ENCODE measurements at places on chromosomes 5 and 9.

GRCh38 chr9:2271426-2271825 is 256.3 kb downstream of the SMARCA2 start:
- DNase-seq = no peak

DNA sequence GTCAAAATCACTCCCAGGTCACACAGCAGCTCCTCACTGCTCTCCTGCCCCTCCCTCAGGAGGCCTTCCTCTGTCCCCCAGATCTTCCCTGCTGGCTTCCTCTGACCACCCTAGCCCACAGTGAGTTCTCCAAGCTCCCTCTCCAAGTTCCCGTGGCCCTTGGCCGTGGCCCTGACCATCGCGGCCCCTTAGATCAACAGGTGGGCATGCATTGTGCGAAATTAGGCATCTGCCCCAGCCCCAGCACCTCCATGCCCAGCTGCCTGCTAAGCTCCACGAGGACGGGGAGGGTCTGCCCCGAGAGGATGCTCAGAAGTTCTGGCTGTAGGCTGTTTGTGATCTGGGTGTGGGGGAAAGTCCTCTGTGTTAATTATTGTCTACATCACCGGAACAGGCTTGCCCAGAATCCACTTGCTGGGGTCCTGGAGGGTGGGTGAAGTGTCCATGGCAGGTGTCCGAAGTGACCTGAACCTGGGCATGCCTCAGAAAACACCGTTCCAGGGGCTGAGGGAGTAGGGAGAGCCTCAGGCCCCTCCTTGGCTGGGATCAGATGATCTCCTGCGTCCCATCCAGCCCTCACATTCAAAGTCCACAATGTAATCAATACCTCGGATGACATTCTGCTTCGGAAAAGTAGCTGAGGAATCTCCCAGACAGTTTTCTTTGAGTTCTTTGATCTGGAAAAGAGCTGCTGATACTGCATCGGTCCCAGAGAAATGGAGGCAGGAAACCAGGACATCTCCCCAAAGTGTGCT is 194.8 kb downstream of the PAX5 start:
- no peak for DNase-seq

GRCh38 chr9:109771087-109771486 is 8.9 kb upstream of the PALM2AKAP2 start:
- no peak for DNase-seq

- no peak for DNase-seq
Measured at GRCh38 chr9:132671620-132672412, 1.6 kb downstream of the GTF3C4 start.

DNA sequence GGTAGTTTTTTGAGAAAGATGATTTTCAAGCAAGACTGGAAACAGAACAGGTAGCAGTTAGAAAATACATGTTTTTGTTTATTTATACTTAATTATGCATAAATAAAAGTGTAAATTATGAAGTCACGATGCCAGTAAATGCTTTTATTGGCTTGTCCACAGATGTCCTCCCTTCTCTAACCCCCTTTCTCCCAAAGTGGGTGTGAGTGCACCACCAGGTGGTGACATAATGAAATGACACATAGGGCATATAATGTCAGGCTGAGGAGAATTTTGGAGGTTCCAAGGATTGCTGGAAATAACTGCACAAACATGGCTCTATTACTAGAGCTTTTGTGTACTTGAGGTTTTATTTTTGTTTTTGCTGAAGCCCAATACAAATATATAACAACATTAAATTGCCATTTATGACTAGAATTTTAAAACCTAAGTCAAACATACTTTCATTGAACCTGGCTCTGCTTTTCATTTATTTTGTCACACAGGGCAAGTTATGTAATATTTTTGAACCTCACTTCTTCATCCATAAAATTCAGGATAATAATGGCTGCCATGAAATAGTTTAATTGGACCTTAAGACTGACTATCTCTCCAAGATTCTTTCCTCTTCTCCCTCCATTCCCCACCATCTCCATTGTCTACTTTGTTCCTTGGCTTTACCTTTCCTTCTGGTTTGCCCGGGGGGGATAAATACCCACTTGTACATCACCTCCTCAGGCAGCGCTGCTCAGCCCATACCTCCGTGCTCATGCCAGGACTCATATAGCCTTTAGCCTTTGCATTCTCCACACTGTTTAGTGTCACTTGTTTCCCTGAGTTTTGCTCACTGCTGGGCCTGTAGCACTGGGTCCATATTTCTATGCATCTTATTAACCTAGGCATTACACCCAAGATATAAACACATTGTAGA is 168.8 kb downstream of the PDE4D start:
- no peak for DNase-seq

- no peak for DNase-seq
Measured at GRCh38 chr5:149583394-149583793, 2.1 kb downstream of the ARHGEF37 start.

- DNase-seq = no peak
Measured at GRCh38 chr9:8030095-8030494, 230.5 kb upstream of the DMAC1 start.

- no peak for DNase-seq
Measured at GRCh38 chr9:80076162-80076561, 504.4 kb downstream of the TLE4 start.

GRCh38 chr9:136539427-136540421 is 6.1 kb downstream of the NOTCH1 start:
- peak; percentile 89 for DNase-seq

DNA sequence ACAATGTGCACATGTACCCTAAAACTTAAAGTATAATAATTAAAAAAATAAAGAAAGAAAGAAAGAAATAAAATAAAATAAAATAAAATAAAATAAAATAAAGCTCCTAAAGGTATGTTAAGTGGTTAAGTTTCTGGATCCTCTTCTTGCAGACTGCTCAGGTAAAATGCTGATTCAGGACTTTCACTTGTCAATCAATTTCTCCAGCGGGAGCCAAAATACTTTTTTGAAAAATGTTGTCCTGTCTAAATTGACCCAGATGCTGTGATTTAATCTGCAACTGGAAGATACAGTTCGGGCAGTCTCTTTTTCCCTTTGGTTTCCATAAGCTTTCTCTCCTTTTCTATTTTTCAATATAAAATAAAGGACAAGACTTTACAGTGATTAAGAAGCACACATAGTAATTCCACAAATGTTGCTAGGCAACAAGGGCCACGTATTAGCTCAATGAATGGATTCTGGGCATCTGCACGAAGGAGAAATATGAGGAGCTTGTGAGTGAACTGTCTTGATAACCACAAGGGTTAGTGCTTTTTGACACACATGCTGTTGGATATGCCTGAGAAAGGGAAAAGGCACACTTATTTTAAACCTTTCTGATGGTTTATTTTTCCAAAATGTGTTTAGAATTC is 38.6 kb downstream of the HTR4 start:
- DNase-seq = no peak

GRCh38 chr5:169350016-169350415 is 49.1 kb upstream of the SLIT3 start:
- no peak for DNase-seq

DNA sequence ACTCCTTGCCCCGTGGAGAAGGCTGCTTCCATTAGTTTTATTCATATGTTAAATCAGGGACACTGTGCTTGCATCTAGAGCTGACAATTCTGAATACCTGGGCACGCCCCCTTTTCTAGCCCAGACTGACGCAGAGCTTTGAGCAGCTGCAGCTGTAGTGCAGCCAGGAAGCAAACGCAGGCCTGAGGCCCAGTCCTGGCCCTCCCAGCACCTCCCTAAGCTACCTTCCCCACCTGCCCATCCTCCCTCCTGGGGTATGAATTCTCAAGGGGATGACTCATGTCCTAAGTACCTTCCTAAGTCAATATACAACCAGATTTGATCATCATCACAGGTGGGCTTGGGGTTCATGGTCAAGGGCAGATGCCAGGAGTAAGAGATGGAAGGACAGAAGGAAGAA is 3.5 kb downstream of the PHF19 start:
- no peak for DNase-seq

DNA sequence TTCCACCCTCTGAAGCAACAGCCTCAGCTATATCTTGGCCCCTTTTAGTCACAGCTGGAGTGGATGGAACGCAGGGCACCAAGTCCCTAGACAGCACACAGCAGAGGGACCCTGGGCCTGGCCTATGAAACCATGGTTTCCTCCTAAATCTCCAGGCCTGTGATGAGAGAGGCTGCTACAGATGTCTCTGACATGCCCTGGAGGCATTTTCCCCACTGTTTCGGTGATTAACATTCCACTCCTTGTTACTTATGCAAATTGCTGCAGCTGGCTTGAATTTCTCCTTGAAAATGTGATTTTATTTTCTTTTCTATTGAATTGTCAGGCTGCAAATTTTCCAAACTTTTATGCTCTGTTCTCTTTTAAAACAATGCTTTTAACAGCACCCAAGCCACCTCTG is 384.8 kb downstream of the PRR16 start:
- no peak for DNase-seq

DNA sequence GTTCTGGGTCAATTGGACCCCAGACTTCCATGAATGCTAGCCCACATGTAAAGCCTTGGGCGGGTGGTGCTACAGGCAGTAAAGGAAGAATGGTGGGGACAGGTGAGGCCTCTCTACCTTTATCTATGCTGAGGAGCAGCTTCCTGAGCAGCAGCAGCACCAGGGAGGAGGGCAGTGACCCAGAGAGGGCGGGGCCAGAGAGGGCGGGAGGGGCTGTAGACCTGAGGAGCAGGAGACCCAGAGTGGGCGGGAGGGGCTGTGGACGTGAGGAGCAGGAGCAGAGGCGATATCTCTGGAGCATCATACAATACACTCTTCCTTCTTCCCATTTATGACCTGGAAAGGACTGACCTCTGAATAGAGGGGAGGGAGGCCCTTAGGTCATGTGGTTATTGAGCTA is 165.9 kb downstream of the MTRR start:
- no peak for DNase-seq

DNA sequence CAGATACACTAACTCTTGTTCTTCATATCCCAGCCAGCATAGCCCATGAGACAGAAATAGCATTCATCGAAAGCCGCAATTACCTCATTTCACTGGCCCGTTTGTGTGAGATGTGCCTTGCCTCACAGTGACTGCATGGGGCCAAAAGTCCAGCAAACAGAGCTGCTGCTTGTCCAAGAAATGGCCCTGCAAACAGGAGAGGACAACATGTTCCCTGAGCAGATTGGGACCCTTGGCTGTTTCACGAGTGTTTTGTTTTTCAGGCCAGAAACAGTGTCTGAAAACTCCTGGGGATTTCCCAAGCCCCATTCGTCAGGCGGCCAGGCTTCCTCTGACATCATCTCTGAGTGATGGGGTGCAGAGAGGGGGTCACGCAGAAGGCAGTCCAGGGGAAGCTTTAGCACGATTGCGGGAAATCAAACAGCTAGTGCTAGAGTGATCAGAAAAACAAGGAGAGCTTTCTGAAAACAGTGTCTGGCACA is 503.6 kb upstream of the PAPPA start:
- no peak for DNase-seq

- DNase-seq = no peak
Measured at GRCh38 chr5:88172847-88173758, 95.5 kb downstream of the TMEM161B start.

DNA sequence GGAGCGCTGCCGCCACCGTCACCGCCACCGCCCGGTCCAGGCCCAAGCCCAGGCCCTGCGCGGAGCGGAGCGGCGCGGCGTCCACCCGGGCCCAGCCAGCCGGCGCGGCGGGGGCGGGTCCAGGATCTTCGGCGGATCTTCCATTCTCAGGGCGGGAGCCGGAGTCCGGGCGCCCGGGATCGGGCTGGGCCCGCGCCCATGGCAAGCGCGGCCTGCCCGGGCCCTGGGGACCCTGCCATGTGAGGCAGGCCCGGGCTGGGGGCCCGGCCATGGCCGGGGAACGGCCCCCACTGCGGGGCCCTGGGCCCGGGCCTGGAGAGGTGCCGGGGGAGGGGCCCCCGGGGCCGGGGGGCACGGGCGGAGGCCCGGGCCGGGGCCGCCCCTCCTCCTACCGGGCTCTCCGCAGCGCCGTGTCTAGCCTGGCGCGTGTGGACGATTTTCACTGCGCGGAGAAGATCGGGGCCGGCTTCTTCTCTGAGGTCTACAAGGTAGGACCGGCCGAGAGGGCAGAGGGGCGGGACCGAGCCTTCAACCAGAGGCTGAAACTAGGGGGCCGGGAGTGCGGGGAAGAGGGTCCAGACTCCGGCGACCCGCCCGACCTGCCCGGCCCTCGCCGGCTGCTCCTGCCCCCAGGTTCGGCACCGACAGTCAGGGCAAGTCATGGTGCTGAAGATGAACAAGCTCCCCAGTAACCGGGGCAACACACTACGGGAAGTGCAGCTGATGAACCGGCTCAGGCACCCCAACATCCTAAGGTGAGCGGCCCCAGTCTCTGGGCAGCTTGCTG is 482 bp downstream of the TESK1 start:
- DNase-seq = peak; percentile 29

DNA sequence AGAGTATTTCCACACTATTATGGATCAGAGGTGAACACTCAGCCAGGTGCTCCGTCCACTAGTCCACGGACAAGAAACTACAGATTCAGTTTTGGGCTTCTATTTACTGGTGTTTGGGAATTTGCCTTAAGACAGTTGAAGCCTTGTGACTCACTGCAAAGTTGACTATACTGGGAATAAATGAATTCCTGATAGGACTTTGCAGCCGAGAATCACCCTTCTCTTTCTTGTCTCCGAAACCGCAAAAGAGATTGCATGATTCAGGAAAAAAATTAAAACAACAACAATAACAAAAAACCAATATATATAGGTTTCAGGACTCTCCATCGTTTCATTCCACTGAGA is 716 bp downstream of the TMEM171 start:
- DNase-seq = no peak

GRCh38 chr5:180869587-180869986 is 8.5 kb upstream of the ZFP62 start:
- DNase-seq = no peak

DNA sequence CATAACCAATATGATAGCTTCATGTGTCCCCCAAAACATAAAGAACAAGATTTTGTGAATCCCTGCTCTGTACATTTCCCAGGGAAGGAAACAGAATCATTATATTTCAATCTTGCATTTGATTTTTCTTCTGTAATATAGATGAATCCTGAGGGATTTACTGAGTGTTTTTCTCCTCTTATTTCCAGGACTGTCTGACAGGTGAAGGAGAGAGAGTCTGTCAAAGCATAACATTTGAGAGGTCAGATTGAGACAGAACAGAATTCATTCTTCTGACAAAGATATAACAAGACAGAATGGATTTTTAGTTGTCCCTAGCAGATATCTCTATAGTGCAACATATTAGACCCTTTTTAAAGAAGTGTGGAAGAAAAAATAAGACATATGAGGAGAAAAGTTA is 354.5 kb upstream of the IZUMO3 start:
- no peak for DNase-seq

- DNase-seq = no peak
Measured at GRCh38 chr5:147223948-147224791, 10.7 kb upstream of the STK32A start.

- no peak for DNase-seq
Measured at GRCh38 chr5:115857057-115857479, 15.3 kb downstream of the AP3S1 start.

GRCh38 chr5:169637085-169637548 is at the start of gene DOCK2:
DOCK2 (plus strand) TSS chr5:169637275; CDS start chr5:169637327, 52 bp downstream.
- DNase-seq = peak; percentile 71

DNA sequence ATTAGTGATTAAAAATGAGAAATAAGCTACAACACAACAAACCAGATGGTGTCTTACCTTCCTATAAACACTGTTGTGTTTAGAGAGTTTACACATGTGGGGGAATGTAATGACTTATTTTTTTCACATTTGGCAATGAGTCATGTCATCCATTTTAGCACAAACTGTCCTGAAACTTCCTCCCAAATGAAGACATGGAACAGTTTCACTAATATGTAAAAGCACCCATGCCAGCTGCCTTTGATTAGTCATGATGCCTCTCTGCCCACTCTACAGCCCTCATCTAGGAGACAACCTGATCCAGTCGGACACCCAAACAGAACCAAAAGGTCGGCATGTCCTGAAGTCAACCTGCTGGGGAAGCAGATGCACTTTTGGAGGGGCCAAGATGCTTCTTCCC is 98.2 kb downstream of the SEMA5A start:
- no peak for DNase-seq

GRCh38 chr5:151917904-151918303 is 6.7 kb downstream of the GLRA1 start:
- DNase-seq = no peak

Measured in stimulated activated CD4-positive, alpha-beta T cell treated with anti-CD3 and anti-CD28 coated beads, Interleukin-4, amount 100 ng/mL, for 1 hour (primary cell).